ENCODE measurements at places on chromosomes 11 and 22.

DNA sequence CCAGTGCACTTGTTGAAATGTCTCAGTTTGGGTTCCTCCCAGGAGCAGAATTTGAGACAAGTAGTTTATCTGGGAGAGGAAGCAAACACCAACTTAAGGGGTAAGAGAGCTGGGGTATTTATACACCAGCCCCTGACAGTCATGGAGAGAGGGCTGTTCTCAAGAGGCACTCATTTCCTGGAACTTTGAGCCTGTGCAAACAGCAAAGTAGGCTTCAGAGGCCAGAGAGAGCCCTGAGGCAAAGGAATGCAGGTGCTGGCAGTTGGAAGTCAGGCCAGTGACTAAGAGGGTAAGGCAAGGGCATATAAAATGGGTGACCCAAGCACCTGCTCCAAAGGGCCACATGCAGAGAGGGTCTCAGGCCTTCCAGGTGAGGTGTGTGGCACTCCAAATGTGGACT, 16.1 kb downstream of the MS4A18 start:
- no peak for DNase-seq

GRCh38 chr11:2084721-2085120, 54.5 kb downstream of the IGF2 start:
- DNase-seq = no peak

DNA sequence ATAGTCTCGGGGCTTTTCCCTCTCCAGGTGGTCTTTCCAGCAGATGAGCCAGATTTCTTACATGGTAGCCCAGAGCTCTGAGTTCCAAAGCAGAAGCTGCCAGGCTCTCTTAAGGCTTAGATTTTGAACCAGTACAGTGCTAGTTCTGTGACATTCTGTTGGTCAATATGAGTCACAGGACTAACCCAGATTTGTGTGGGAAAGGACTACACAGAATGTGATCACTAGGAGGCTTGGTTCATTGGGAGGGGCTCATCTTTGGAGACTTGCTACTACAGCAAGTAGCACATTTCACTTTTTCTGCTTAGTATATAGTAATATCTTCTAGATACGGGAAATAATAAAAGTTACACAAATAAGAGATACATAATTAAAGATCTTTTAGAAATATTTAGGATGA, 24.1 kb downstream of the RNF214 start:
- DNase-seq = no peak

DNA sequence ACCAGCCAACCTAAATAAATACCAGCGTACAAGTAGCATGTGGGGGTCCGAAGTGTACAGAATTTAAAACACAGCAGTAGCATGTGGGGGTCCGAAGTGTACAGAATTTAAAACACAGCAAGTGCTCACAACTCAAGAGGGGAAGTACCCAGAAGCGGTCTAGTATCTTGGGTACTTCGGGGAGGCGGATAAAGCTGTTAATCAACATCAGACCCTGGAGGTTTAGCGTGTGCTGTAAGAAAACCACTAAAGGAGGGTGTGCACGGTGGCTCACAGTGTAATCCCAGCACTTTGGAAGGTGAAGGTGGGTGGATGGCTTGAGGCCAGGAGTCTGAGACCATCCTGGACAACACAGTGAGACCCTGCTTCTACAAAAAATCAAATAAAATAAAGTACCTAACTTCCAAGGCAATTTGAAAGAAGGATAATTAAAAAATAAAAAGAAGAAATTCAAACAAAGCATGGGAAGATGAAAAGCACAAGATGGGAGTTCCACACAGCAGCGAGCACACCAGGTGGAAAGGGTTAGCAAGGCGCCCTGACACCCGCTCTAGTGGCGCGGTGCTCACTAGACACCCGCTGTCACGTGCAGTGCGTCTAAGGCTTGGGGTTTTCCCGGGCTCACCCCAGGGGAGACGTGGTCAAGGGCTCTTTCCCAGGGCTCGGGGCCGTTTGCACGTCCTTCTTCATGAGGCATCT, 35.0 kb upstream of the MOB2 start:
- no peak for DNase-seq

DNA sequence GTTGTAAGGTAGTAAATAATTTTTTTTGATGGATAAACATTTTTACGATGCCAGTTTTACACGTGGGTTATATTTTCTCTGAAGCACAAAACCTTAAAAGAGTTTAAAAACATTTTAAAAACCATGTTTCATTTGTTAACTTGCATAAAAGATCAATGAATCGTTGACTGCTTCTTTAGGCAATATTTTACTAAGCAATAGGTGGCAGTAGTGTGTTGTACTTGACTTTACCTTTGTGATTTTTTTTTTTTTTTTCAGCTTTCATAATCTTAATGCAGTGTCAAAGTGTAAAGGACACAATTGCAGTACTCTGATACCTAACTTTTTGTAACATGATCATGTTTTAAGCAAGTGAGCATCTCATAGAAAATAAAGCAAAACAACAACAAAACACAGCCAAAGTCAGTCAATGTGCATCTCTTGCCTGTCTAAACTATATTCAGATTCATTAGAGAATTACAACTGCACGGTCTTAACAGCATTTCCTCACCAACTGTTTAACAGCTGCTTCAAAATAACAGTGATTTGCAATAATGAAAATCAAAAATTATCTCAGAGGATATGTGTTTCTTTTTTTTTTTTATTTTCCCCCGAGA, 27.7 kb downstream of the DNAJC24 start:
- DNase-seq = peak; percentile 54

GRCh38 chr11:83970061-83970671, 684.0 kb upstream of the CCDC90B start:
- DNase-seq = no peak

DNA sequence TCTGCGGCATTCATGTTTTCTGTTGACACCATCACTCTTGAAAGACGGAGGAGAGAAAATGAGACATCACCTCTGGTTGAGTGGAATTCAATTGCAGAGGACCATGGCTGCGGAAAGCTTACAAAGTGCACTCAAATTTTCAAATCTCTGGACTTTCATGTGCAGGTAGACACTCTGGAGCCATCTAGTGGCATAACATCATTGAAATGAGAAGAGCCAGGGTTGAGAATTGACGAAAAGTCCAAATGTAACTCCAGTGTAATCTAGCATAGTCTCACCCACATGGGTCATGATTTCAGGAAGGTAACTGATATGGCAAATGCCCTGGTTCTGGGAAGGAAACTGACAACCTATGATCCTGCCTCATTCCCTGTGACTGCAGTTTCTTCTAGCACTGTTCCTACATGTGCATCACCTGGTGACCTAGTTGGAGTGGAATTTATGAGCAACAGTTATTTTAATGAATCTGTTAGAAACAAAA, 687.8 kb downstream of the KCNA4 start:
- DNase-seq = peak; percentile 37

GRCh38 chr22:41535244-41535643, 9.0 kb downstream of the POLR3H start:
- no peak for DNase-seq

DNA sequence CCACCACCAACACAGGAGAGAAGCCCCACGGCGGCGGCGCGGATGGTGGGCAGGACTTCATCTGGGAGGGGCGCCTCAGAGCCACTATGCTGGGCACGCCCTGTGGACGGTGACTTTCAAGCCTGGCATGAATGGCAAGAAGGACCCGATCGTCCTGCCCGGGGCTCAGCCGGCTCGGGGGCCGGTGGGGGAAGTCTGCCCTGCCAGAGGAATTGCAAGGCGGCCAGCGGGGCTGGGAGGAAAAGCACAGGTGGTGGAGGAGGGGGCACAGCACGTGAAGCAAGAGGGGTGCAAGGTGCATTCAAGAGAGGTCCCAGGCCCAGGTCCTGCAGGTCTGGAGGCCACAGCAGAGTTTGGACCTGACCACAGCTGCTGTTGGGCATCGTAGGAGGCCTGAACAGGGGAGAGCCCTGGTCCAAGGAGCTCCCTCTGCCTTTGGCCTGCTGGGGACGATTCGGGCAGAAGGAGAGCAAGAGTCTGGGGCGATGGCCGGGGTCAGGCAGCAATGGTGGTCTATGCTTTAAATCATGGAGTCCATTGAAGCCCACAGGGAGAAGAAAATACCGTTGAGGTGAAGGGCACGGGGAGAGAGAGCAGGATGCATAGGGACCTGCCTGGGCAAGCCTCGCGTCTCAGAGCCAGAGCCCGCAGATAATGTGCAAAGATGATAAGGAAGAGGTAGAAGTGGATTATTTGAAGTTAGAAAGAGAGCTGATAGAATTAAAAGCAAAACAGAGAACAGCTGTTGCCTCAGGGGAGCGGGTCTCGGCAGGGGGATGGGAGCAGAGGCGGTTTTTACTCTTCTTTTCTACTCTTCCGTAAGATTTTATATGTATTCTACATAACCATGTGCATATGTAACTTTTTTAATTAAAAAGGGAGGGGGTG, 82.6 kb upstream of the SHISAL1 start:
- no peak for DNase-seq

GRCh38 chr11:65032216-65032615, 5.0 kb downstream of the SNX15 start:
- no peak for DNase-seq

DNA sequence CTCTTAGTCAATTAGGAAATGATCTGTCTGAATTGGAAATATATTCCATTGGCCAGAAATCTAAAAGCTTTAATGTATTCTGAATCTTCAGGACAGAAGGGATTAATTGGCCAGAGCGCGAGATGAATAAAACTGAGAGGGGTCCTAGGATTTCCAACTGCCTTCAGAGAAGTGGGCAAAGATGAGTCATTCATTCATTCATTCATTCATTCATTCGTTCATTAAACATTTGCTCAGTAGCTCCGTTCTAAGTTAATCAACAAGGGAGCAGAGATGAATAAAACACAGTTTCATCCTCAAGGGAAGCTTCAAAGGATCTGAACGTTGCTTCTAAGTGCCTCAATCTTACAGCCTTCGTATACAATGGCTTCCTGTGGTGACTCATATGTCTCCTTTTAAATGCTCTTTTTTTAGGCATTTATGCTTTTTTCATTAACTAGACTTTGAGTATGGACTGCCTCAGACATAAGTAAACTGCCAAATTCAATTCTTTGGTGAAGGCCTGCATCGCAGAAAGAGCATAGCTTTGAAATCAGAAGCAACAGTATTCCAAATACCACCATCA, 537.4 kb upstream of the CCDC90B start:
- no peak for DNase-seq

- DNase-seq = no peak
These were observed 24.4 kb downstream of the SLC1A2 start for GRCh38 chr11:35394941-35395340.

- no peak for DNase-seq
These were observed 3.0 kb upstream of the SLCO2B1 start for GRCh38 chr11:75147875-75148263.

GRCh38 chr11:25794804-25795203, 537.1 kb upstream of the ANO3 start:
- DNase-seq = no peak

GRCh38 chr11:130409594-130410388, 18.6 kb downstream of the ADAMTS8 start:
- no peak for DNase-seq

DNA sequence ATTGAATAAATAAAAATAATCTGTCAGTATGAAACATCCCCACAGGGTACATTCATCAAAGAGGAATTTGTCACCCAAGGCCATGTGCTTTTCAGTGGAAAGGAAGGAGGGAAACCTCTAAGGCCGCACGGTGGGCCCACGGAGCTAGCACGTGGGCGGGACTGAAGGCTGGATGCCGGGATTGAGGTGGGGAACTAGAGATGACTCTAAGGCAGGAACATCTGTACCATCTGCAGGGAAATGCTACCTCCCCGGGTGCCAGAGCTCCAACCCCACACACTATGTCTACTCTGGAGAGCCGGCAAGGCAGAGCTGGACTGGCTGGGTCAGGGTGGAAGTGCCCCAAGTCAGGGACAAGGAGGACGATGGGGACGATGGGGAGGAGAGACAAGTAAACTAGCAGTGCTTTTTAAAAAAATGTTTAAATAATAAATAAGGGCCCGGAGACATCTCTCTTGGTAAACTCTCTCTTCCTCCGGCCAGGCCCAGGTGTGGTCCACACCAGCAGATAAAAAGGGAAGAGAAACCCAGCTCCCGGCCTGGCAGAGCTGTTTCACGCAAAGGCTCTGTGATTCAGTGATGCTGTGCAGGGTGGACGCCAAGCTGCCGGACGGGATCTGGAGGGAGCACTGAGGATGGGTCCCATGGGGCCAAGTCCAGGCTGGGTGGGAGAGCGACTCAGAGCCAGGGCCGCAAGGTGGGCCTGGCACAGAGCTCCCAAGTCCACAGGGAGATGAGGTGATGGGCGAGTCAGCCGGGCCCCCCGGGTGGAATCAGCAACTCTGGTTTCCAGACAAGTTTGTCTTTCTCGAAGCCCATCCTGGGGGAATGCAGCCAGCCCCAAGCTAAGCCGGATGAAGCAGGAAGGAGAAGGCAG, 5.8 kb downstream of the LIF start:
- no peak for DNase-seq

DNA sequence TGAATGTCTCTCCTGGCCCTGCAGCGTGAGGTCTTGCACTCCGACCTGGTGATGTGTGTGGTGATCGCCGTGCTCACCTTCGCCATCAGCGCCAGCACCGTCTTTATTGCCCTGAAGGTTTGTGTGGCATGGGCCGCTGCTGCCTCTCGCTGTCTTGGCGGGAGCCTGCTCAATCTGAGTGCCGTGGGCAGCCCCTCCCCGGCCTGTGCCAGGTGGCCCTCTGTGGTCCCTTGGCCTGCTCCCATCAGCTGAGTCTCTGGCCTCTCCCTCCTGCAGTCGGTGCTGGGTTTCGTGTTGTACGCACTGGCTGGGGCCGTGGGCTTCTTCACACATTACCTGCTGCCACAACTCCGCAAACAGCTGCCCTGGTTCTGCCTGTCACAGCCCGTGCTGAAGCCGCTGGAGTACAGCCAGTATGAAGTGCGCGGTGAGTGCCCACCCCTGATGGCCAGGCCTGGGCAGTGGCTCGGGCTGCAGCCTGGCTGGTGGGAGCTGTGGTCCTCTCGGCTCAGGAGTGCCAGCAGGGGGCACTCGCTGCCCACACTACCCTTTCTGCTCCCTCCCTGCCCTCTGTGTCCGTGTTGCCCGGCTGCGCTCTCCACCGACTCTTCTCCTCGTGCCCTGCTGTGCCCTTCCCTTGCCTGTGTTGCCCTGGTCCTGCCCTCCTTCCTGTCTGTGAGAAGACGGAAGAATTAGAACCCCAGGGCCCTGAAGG, 10.2 kb downstream of the PCNX3 start:
- DNase-seq = no peak

- no peak for DNase-seq
These were observed 256.5 kb downstream of the MN1 start for GRCh38 chr22:27545085-27545484.

GRCh38 chr11:110527146-110527545, 97.4 kb downstream of the FDX1 start:
- DNase-seq = no peak

- no peak for DNase-seq
These were observed 85.2 kb downstream of the TSPAN18 start for GRCh38 chr11:44811841-44812448.

DNA sequence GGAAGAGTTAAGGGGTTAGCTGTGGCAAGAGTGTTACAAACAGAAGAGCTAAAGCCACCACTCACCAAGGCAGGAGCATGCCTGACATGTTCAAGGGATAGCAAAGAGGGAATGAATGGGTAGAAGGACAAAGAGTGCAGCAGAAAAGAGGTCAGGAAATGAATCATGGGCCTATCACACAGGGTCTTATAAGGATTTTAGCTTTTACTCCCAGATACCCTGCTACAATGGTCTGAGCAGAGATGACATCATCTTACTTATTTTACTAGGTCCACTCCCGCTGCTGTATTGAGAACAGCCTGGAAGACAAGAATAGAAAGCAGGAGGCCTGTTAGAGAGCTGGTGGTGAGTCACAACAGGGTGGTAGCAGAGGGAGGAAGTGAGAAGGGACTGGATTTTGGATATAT, 9.8 kb downstream of the TRAF6 start:
- no peak for DNase-seq

GRCh38 chr11:105100206-105100605, 39.4 kb downstream of the CARD18 start:
- DNase-seq = no peak

- no peak for DNase-seq
These were observed 1267.9 kb downstream of the BRD1 start for GRCh38 chr22:48559647-48560388.

Data from NCI-H2171 (cell line).